ENCODE measurements at places on chromosomes 12 and 14.

DNA sequence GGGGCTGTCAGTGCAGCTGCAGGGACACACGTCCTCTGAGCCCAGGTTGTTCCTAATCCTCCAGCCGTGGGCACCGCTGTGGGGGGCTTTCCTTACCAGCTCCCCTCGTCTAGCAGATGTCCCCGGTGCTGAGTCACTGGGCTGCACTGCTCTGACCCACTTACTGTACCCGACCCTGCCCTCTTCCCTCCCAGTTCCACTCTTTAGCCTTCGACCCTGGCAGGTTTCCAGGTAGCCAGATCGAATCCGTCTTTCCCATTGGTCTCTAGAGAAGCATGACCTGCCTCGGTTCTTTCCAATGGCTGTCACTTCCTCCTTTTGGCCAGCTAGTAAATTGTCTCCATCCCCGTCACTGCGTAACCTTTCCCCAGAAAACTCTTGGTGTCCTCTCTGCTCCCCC is 48.4 kb downstream of the ELK3 start:
- no peak for DNase-seq

DNA sequence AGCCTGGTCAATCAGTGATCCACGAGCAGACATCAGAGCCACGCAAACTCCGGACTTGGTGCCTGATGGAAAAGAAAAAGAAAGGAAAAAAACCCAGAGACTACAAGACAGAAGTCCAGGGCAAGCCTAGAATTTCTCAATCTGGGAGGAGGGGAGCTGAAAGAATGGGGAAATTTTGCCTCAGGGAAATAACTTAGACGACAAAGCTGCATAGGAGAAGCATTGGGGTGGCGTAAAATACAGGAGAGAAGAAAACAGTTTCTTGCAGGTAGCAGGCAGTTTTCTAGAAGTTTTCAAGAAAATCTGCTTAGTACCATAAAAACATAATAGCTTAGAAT is 2.6 kb upstream of the SLC11A2 start:
- no peak for DNase-seq

DNA sequence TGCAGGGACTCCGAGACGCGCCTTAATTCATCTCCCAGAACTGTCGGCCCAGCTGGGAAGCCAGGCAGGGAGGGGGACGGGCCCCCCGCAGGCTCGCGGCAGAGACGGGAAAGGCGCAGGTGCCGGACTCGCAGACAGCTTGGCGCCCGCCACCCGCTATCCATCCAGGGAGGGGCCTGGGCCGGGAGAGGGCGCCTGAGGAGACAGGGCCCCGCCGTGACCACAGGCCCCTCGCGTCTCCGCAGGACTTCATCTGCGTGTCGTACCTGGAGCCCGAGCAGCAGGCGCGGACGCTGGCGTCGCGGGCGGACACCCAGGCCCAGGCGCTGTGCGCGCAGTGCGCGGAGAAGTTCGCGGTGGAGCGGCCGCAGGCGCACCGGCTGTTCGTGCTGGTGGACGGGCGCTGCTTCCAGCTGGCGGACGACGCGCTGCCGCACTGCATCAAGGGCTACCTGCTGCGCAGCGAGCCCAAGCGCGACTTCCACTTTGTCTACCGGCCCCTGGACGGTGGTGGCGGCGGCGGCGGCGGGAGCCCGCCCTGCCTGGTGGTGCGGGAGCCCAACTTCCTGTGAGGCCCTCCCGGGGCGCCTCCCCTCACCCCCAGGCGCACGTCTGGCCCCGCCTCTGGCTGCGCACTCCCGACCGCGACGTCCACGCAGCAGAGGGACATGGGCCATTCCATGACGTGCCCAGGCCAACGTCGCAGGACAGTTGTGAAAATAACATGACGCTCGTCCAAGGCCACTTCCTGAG is 60.6 kb downstream of the LGMN start:
- DNase-seq = no peak

DNA sequence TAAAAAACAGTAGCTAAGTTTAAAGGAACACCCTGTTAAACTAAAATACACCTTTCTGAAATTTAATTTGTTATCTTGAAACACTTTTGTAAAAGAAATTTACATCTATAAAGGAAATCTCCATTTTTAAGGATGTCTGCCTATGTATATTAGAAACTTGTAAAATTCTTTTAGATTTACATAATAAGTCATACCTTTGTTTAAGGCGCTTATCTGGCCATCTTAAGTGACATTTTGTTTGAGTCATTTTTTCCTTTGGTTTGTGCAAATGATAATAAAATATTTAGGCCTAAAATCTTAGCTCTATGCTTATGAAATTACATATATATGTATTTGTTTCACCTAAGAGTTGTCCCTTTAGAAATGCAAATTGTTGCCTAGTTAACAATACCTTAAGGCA is 1193.4 kb downstream of the FSCB start:
- no peak for DNase-seq

DNA sequence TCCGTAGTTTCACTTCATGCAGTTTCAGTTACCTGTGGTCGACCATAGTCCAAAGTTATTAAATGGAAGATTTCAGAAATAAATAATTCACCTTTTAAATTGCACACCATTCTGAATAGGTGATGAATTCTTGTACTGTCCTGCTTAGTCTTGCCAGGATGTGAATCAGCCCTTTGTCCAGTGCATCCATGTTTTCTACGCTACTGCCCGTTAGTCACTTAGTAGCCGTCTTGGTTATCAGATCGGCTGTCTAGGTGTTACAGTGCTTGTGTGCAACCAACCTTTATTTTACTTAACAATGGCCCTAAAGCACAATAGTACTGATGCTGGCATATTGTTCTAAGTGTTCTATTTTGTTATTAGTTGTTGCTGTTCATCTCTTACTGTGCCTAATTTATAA is 146.7 kb downstream of the ACSS3 start:
- DNase-seq = no peak

GRCh38 chr14:98766818-98767217 is 505.2 kb downstream of the BCL11B start:
- no peak for DNase-seq

GRCh38 chr12:104590022-104590421 is 133.3 kb downstream of the CHST11 start:
- no peak for DNase-seq

GRCh38 chr14:60311417-60311816 is 62.4 kb downstream of the PPM1A start:
- DNase-seq = no peak

- DNase-seq = no peak
These were observed 102.2 kb downstream of the TNFAIP2 start for GRCh38 chr14:103225476-103225875.

Measured in T-helper 17 cell (primary cell).